Astrocyte of the hippocampus (primary cell): ENCODE measurements at places on chromosomes 4 and X.

DNA sequence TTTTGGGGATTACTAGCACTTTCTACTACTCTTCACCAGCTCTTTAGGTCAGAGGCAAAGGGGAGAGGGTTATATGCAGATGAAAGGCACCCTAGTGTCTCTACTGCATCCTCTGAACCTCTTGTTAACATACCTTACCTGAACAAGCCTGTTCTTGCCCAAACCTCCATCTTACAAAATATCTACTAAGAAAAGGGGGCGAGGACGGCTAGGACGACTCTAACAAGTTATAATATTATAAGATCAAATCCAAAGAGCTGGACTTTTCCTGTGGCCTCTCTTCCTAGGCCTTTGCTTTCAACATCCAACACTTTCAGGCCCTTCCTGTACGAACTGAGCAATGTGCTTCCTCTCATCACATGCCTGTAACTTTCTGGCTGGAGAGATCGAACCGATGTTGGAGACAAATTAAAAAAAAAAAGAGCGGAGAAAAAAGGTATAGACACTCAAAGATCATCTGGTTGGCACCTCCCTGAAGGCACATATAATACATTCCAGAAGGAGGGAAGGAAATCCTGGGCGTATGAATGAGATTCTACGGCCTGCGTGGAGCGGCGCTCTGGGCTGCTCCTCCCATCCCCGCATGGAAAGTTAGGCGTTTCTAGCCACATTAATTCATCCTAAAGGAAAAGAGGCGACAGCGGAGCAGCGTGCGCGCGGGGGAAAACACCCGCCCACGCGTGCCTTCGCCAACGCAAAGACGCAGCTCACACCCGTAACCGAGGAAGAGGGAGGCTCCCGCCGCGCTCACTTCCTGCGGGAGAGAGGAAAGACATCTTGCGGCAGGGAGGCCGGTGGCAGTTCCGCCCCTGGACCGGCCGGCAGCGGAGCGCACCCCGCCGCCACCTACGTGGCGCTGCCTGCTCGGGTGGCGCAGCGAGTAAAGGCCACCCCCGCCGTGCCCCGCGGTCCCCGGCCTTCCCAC is 808 bp downstream of the PRDM5 start:
- peak; percentile 77 for DNase-seq

GRCh38 chr4:53994382-53995102 is 69.9 kb downstream of the CHIC2 start:
- DNase-seq: no peak

DNA sequence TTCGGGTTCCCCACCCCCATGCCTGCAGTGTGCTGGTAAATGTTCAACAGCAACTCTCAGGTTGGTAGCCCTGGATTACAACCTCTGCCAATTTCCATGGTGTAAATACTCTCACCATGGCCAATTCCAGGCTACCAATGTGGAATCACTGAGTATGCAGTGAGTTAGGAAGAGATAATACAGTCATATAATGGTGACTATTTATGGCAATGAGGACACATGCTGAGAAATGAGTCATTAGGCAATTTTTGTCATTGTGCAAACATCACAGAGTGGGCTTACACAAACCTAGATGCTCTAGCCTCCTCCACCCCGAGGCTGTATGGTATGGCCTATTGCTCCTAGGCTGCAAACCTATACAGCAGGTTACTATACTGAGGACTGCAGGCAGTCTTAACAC is 4.6 kb upstream of the CLDN24 start:
- DNase-seq: no peak

- DNase-seq: no peak
Observed at GRCh38 chr4:42416017-42416416, 18.7 kb downstream of the SHISA3 start.

DNA sequence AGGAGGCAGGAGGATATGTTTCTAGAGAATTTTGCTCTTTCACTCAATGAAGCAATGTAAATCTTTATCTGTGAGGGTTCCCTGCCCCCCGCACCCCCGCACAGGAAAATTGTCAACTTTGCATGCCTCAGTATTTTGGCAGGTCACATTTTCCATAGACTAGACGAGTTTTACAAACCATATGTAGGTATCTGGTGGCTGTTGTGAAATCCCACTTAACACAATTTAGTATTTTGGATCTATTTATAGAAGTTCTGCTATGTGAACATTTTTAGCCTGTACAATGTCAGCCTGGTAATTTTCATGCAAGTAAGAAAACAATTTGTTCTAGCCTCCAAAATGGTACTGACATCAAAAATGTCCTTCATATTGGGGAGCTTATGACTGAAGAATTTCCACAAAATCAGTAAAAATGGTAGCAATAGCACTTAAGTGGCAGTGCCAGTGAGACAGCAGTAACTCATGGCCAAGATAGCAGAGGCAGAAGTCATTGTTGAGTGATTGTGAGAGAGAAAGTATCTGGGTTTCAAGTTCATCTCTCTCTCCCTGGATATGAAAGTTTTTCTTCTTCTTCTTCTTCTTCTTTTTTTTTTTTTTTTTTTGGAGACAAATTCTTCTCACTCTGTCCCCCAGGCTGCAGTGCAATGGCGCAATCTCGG is 12.4 kb upstream of the FRYL start:
- no peak for DNase-seq

DNA sequence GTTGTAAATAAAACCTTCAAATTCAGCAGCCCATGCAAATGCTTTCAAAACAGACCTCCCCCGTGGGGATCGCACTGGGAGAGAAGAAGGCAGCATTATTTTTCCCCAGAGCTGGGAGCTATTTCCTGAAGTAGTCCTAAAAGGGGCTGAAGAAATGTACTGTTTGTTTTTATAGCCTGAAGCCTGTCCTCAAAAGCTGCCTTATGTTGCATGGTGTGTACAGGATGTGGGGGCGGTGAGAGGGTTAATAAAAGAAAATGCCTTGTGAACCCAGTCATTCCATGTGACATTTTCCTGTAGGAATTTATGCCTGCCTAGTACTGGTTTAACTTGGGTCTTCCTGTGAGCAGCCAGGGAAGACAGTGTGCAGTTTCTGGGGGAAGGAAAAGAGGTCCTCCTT is 144.1 kb downstream of the SOWAHB start:
- DNase-seq: peak; percentile 89

DNA sequence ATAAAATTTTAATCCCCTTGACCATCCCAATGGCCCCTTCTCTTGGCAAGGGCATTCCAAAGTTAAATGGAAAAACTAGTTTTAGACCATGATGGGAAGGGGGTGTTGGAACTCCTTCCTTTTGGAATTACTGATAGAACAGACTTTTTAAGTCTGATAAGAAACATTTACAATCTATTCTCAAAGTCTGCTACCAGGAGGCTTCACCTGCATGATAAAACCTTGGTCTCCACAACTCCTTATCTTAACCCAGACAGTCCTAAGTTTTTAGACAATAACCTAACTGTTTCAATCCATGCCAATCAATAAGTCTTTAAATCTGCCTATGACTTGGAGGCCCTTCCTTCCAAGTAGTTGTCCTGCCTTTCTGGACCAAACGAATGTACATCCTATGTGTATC is 63.9 kb upstream of the PGRMC2 start:
- DNase-seq: no peak

DNA sequence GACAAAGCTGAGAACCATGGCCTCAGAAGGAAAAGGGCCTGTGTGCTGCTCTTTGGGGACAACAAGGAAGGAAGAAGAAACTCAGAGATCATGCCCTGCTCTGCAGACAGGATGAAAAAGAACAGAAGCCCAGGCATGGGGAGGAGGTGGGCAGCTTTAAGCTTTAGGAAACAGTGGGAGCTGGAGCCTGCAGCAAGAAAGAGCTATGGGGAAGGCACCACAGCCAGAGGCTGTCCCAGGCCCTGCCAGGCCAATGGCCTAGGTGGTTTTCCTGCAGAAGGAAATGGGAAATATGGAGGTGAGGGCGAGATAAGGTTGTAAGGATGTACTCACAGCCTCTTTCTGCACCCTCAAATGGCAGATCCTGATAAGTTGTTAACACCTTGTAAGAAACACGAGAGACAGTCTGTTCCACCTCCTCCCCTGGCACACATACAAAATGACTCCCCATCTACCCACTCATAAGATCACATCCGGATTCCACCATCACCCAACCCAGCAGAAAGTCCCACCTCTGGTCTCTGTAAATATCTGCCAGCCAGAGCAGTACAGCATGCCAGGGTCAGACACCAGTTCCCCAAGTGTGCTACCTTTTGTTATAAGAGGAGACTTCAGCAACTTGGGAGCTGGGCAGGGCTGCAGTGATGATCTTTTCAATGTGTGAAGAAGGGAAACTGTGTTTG is 105.2 kb downstream of the RTL5 start:
- no peak for DNase-seq

GRCh38 chr4:108168160-108168670 is 517 bp downstream of the LEF1 start:
- DNase-seq: peak; percentile 60

- peak; percentile 1 for DNase-seq
Observed at GRCh38 chr4:79413032-79413885, 5.2 kb upstream of the GK2 start.

DNA sequence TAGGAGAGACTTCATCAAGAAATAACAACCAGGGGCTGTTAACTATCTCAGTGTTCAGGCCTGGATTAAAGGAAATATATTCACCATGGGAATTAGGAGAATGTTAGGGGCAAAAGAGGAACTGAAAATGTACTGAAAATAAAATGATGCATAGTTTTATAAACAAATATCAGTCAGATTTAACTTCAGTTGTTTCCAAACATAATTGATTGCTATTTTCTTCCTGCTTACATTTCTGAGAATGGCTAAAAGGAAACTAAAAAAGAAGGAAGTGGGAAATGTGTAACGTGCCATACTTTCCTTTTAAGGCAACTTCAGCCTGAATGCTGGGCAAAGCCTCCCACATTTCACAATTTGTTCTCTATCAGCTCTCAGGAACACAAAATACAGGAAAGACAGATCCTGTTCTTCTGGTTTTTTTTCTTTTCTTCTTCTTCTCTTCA is 178.1 kb downstream of the MAML3 start:
- DNase-seq: peak; percentile 28

DNA sequence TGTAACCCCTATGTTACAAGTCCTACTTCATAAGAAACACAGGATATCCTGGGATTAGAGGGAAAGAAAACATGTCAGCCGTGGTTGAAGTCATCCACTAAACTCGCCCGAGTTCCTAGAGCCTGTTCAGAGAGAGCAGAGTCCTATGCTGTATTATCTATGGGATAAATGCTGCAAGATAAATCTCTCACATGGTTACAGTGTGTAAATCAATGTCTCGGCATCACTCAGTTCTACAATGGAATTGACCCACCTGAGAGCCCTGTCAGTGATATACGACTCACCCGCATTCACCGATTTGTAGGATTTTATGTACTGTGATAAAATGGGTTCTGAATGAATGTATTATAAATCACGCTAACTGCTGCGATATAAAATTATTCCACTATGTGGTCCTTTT is 127.8 kb upstream of the ANXA3 start:
- no peak for DNase-seq

GRCh38 chr4:185405296-185405999 is 8.8 kb downstream of the ANKRD37 start:
- DNase-seq: no peak

GRCh38 chr4:125527681-125528080 is 212.9 kb downstream of the FAT4 start:
- no peak for DNase-seq

DNA sequence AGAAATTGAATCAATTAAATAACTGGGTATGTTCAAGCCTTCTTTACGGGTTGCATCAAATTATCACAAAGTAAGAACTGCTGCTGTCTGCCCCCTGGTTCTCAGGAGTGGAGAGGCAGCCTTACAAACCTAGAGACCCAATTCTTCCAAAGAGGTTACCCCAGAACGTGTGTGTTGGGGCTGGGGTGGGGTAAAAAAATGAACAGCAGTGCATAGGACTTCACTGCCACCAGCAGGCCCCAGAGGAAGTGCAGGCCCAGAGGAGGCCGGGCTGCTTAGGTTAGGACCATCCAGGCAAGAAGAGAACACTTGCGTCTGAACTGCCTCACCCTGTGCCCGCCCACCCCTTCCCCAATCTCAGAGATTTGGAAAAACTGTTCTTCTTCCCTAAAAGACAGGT is 1.5 kb upstream of the NWD2 start:
- DNase-seq: no peak

DNA sequence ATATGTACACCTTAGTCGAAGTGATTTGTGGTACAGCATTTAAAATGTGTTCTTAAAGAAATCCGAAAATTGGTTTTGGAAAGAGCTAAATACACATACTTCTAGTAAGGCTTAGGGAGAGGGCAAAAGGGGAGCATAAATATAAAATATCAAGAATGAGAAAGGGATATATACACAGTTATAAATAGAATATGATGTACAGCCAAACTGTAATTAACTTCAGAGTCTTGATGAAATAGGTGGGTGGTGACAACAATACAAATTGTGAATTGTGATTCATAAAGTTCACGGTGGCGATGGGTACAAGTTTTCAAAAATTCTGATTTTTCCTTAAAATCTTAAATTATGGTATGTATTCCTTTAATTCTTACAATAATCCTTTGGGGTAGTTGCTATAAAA is 62.2 kb downstream of the KDM6A start:
- DNase-seq: no peak

DNA sequence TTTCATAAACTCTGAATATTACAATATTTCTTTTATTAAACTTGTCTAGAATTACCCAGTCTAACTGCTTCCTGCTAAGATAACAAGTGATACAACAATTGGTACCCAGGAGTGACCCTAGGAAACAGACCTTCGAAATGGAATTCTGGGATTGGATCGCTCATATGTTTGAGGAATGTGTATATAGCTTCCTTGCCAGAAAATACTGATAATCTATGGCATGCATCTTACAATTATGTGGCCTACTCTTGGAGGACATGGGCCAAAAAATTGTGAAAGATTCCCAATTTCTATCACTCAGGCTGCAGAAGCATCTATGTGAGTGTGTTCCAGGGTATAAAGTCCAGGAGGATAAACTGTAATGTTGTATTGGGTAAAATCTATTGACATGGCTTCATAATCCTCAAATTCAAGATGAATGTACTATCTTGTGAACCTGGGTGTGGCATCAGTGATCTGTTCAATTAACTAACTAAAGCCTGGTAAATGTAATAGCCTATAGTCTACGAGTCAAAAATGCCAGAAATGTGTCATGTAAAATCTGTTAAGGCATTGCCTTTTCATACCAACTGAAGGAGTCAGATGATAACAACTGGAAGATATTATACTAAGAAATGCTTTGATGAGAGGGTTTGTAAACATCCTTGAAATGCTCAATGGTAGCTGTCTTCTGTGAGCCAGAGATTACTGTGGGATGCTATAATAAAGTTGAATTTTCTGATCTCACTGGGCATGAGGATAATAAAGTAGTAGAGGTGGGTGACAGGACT is 1499.3 kb downstream of the PCDH7 start:
- no peak for DNase-seq

- DNase-seq: no peak
Observed at GRCh38 chr4:184024637-184025036, 119.5 kb downstream of the STOX2 start.
